ENCODE measurements at places on chromosomes 5 and 9.
A peak's percentile ranks its signal among the peaks of the same experiment; 100 is the strongest.

DNA sequence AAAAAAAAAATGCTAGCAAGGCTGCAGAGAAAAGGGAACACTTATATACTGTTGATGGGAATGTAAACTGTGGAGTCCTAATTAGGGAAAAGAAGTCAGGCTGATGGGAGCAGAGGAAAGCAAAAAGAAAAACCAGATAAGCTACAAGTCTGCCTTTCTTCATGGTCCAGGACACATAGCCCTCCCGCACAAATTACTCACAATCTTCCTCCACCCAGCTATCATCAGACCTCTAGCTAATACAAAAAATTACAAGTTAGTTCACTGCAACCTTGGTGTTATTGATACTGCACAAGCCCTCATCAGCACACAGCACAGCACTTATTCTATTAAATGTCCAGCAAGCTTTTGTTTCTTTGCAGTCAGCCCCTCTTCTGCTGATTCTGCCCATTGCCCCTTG is 186.0 kb upstream of the ADRA1B start:
- no peak for DNase-seq

DNA sequence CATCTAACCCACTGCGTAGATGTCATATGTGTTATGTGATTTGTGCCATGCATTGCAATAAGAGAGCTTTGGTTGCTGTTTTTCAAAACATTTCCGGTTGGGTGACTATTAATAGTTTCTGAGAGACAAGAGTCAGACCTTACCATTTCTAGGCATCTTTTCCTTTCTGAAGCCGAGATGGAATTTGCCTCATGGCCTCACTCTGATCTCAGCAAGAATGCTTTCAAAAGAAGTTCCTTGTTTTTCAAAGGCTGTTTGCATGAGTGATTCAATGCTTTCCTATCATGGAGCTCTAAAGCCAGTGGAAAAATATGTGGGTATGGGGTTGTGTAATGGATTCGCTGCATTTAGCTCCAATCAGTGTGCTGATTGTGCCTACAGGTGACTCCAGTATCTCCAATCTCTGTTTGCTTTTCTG is 203.1 kb upstream of the PPP1R2B start:
- peak; percentile 13 for DNase-seq

- DNase-seq: peak; percentile 37
These were observed 155.0 kb downstream of the GLIS3 start for GRCh38 chr9:4144869-4145268.

DNA sequence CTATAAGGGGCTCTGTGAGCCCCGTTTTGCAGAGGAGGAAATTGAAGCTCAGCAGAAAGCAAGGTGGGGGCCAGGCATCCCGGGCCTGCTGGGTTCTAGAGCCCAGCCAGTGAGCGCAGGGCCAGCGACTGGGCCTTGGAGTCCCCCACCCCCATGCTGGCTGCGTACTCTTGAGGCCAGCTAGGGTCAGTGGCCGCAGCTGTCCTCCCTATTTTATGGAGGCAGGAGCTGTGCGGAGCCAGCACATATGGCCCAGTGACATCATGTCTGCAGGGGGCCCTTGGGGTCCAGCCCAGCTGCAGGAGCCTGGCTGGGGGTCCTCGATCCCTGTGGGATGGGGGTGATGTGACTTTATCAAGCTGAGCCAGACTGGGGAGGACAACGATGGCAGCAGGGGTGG is 71.3 kb downstream of the HMCN2 start:
- no peak for DNase-seq

Measured in large intestine (tissue), 12 donors.